ENCODE measurements at places on chromosomes 6 and 20.

DNA sequence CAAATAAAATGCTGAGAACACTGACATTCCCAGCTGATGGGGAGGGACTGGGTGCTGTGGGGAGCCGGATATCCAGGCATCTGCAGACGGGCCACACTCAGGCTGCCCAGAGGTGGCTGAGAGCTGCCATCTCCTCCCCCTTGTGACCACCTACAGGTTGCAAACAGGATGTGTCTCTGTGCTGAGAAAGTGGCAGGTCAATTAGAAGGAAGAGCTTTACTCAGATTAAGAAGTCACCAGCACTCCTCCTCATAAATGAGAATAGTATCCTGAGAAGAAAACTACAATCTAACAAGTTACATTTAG, 63.0 kb downstream of the HUS1B start:
- DNase-seq: no peak

- no peak for DNase-seq
Observed at GRCh38 chr20:41170386-41171105, 33.2 kb downstream of the PLCG1 start.

- DNase-seq: no peak
Observed at GRCh38 chr6:121951918-121952379, 447.5 kb upstream of the HSF2 start.

DNA sequence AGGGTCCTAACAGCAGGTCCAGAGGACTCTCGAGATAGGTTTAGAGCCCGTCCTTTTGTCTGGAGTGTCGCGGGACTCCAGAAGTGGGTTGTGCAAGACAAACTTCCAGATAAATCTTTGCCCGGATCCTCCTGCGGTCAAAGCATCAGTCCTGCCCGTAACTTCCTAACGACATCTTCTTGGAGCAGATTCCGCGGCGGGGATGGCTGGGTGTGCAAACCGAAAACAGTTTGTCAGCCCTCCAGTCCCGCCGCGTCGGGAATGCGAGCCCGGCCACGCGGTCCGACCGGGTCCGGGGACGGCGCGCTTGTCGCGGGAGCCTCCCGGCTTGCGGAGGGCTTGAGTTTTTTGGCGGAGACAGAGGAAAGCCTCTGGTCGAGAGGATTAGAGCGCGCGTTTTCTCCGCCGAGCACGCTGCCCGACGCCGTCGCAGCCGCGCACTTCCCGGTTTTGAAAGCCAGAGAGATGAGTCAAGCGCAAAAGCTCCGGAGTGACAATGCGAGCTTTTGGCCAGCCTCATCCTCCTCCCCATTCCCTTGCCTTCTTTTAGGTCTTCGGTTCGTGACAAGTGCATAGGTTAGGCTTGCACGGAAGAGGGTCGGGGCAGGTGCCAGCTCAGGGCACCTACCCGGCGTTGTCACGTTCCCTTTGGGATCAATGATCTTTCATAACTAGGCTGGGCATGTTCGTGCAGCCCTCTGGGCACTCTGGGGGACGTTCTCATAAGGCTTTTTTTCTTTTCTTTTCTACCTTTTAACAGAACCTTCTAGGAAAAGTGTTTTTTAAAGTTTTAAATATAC, 91.3 kb upstream of the PRDM1 start:
- peak; percentile 81 for DNase-seq

- no peak for DNase-seq
Observed at GRCh38 chr6:105429676-105430075, 26.8 kb upstream of the PREP start.

GRCh38 chr6:31178143-31179041, 7.9 kb upstream of the POU5F1 start:
- no peak for DNase-seq

- no peak for DNase-seq
Observed at GRCh38 chr6:163252061-163252591, 162.4 kb upstream of the QKI start.

GRCh38 chr6:117233145-117233544, 32.2 kb upstream of the VGLL2 start:
- no peak for DNase-seq

DNA sequence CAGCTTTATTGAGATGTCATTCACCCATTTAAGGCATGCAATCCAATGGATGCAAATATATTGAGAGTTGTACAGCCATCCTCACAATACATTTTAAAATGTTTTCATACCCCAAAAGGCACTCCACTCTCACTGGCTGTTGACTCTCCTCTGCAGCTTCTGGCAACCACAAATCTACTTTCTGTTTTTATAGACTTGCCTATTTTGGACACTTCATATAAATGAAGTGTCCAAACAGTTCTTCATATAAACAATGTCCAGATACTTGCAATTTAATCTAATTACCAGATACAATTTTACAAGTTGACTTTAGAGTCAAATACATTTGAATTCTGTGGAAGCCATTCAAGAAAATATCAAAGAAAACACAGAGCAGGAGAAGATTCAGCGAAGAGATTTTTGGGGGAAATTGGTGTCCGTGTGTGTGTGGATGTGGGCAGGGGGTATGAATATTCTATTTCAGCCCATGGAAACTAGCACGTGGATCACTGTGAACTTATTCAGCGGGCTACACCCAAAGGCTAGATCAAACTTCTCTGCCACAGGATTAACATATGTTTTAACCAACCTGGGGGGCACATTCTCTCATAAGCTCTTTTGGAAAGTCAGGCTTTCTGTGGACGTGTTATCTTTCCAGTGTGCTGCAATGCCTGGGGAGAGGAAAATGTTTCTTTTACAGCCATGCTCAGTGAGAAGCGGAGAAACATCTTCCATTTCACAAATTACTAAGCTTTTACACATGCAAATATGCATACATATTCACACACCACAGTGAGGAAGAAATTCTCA, 73.9 kb downstream of the PLG start:
- no peak for DNase-seq

DNA sequence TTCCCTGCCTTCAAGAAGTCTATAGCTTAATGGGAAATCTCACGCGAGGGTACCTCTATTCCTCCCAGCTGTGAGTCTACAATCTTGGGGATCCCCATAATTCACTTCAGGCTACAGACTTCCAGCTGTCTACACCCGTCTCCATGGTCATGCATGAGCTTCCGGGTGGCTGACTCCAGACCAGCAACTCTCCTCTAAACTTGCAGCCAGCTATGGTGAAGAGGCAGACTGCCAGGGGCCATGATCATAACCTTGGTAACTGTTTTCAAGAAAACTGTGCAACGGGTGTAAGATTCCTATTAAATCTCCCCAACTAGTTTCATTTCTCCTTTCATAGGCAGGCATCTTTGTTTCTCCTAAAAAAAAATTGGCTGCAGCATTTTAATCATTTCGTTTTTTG, 534.4 kb upstream of the CHD6 start:
- no peak for DNase-seq

DNA sequence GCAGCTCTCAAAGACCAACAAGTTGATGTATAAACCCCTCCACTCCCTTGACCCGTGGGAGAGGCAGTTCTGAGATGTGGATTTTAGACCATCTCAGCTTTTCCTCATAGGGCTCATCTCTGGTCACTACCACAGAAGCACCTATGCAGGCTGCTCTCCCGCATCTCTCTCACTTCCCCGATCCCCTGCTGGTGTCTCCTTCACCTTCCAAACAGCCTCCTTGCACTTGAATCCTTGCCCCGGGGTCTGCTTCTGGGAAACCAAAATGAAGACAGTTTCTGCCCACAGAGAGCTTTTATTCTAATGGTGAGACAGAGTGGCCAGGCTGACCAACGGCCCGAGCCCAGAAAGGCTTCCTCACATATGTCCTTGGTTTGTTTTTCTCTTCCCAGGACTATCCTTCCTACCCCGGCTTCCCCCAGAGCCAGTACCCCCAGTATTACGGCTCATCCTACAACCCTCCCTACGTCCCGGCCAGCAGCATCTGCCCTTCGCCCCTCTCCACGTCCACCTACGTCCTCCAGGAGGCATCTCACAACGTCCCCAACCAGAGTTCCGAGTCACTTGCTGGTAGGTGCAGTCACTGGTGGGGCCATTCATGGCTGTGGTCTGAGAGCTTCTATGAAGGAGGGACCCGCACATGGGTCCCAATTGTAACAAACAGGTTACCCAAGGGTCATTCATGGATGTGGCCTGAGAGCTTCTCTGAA, 179.3 kb downstream of the EYA2 start:
- no peak for DNase-seq

DNA sequence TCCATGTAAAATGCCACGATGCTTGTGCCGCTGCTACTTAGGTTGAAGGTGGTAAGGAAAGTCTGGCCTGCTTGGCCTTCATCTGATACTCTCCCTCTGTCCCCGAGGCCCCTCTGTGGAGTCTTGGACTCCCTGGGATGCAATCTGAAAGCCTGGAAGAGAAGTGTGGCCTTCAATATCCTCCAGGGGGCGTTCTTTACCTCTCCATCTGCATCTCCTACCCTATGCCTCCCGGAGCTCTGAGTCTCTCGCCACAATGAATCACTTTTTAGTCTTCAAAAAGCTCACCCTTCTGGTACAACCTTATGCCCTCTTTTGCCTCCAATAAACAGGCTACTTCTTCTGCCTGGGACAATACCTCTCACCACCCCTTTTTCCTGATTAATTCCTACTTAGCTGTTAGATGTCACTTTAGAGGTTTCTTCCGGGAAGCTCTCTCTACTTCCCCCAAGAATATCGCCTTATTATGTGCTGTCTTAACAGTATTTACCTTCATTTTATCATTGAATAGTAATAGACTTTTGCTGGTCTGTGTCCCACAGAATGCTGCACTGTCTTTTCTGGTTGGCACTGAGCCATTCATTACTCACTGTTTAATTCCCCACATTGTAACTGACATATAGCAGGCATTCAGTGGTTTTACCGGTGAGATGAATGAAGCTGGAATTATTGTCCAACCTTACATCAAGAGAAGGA, 13.9 kb upstream of the ATG5 start:
- peak; percentile 23 for DNase-seq

- no peak for DNase-seq
Observed at GRCh38 chr6:45611491-45611890, 233.8 kb upstream of the SUPT3H start.

DNA sequence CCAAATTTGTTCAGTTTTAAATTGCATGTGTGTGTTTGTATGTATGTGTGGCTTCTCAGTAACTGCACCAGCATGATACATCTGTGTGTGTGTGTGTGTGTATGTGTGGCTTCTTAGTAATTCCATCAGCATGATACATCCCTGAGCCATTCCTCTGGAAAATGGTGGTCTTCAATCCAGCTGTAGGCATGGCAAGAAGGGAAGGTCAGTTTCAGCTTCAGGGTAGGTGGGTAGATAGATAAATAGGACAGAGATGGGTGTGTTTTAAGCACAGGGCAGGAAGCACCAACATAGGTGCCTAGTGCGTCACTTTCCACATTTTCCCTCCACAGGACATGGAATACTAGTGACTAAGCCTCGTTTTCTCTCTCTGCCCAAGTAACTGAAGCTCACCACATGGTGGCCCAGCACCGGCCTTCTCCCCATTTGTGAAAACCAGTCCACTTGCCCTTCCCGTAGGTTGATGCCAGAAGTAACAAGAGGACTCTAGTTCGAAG, 82.9 kb downstream of the RPP40 start:
- no peak for DNase-seq

- DNase-seq: no peak
Observed at GRCh38 chr6:8481727-8482126, 46.4 kb upstream of the SLC35B3 start.

GRCh38 chr20:32289661-32290431, 12.4 kb downstream of the KIF3B start:
- no peak for DNase-seq

DNA sequence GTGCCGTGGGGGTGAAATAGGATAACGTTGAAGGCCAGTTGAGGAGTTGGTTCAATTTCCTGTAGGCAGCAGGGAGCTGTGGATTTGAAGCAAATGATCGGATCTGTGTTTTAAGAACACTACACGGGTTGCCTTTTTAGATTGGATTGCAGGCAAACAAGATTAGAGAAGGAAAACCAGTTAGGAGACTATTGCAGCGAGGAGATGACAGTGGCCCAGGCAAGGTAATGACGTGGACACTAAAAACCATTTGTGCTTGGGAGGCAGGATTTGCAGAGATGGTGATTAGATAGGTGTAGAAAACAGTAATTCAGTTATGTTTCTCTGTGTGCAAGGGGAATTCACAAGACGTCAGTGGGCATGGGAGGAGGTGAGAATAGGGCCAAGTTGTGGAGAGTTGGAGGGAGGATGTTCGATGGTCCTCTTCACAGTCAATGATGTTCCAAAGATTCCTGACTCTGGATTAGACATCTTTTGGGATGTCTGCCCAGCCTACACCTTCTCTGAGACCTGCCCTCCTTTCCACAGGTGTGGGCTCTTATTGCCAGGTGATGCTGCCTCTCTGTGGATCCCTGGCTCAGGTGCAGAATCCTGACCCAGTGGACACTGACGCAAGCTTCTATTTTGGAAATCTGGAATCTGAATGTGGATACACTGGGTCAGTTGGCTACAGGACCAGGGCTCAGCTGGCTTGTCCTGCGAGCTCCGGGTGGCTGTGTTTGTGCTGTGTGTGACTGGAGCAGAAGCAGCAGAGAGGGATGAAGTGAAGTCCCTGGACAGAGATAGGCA, 54.2 kb downstream of the TFAP2C start:
- DNase-seq: no peak

GRCh38 chr20:63923651-63924050, 28.7 kb downstream of the DNAJC5 start:
- DNase-seq: no peak

DNA sequence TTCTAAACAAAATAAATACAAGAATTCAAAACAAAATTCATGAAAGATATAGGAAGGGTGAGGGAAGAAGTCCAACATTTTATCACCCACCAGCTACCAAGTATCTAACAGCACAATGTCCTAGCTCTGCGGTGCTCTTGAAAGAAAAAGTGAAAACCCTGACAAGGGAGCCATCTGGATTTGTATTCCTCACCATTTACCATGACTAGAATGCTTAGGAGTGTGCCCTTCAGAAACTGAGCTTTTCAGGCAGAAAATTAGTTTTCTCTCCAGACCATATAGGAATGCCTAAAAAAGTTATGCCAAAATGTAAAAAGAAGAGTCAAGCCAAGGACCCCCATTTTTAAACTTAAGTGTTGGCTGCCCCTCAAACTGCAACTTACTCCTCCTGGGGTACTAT, 4.5 kb downstream of the SNX5 start:
- DNase-seq: no peak

- no peak for DNase-seq
Observed at GRCh38 chr6:134165561-134166201, 113.3 kb upstream of the SLC2A12 start.

- DNase-seq: no peak
Observed at GRCh38 chr6:169162249-169162648, 91.4 kb downstream of the THBS2 start.

- DNase-seq: no peak
Observed at GRCh38 chr6:38020593-38020992, 201.1 kb downstream of the ZFAND3 start.

DNA sequence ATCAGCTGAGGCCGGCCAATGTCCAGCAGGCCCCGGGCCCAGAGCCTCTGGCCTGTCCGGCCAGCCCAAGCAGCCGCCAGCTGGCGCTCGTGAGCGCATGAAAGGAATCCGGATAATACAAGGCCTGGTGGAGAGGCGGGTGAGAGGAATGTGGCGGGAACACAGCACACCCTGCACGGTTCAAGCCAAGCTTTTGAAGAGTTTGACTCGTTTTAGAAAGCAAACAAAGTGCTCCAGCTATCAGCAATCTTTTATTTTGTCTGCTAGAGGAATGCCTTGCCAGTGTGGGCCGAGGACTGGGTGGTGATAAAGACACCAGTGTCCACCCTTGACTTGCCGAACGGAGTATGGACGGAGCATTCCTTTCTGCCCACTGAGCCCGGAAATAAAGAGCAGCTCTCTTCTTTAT, 9.3 kb upstream of the NEDD9 start:
- DNase-seq: no peak

Measured in NCI-H526 (cell line).